ENCODE measurements at places on chromosomes 11 and 22.

- no peak for DNase-seq
Observed at GRCh38 chr22:23394525-23395326, 185.4 kb downstream of the IGLL1 start.

DNA sequence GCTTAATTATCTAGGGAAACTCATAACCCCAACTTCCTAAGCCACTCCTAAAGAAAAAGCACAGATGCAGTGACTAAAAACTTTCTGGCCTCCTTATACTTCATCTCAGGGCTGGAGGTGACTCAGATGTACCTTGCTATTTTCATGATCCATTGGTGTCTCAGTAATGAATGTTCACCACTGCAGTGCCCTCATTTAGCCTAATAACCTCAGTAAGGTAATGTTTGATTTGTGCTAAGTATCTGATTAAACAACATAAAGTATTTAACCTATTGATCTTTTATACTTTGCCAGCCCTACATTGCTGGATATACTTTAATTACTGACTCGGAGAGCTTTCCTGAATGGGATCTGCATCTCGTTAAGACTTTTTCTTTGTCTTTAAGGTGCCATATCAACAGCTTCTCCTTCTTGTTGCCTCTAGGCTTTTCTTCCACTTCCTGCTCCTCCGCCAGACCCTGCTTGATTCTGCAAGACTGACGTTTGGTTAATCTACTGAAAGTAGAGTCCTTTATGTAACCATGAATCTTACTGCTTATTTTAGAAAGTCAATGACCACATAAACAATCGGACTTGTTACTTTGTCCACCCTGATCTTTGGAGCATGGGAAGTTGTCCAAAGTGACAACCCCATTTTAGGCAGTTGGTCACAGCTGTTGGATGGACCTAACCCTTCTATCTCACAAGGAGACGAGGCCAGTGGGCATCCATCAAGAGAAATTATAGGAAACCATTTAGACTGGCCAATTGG, 303.0 kb downstream of the ST3GAL4 start:
- no peak for DNase-seq

DNA sequence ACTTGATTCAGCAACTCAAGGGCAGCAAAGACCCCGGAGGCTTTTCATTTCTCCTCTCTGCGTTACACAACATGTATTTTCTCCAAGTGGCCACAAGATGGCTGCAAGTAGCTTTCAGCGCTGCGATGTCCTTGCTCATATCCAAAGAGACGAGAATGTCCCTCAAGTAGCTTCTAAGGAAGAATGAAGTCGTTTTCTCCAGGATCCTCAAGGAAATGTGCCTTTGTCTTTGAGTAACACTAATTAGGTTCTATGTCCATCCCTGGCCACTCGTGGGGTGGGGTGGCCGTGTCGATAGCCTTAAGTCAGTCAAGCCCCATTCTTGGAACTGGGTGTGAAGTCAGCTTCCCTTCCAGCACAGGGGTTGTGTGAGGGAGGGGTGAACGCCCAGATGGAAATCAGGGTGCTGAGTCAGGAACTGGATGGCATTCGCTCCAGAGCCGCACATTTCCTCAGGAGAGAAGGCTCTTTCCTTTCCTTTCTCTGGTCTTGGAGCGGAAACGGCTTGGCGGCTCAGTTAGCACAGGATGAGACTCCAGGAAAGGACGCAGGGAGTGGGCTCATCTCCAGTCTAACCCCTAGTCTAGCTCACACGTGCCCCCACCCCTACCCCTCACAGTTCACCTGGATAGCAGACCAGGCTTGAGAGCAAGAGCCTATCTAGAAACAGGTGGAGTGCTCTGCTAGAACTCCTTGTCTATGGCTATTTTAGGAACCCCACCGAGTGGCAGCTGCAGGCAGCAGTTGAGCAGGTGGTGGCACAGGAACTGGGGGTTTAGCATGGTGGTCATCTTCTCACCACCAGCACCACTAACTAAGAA, 44.3 kb downstream of the NNMT start:
- no peak for DNase-seq

DNA sequence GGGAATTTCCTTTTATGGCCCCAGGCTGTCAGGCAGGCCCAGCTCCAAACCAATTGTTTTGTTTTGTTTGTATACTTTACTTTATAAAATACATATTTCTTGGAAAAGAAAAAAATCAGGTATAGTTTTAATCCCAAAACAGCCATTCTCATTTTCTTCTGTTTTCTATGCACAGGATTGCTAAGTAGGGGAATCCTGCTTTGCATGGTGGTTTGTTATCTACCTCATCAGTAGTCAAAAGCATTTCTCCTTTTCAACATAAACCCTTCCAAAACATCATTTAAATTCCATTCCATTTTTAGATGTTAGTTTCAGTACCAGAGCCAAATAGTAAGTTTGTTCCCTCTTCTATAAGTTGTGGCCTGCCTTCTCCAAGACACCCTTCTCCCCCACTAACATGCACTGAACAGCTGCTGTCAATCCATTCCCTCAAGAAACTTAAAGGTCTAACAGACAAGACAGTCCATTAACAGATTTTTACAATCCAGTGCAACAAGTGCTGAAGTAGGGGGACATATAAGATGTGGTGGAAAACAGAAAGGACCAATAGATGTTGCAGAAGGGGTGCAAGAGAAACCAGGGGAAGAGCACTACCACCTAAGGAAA, 3.7 kb downstream of the ILK start:
- DNase-seq = no peak

DNA sequence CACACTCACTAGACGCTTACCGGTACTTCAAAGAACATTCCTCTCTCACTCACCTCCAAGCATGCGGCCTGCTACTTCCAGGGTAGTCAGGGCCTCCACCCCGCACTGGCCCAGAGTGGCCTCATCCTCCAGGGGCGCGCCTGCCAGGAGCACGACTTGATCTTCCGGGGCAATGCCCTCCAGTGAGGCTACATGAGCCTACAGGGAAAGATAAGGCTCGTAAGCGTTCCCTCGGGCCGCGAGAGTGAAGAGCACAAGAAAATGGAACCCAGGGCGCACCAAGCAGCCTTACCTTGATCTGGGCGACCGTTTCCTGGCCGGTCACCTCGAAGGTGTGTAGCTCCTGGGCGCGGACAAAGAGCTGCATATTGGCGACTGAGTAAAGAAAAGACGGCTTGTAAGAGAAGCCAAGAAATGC, 478 bp downstream of the FAU start:
- no peak for DNase-seq

DNA sequence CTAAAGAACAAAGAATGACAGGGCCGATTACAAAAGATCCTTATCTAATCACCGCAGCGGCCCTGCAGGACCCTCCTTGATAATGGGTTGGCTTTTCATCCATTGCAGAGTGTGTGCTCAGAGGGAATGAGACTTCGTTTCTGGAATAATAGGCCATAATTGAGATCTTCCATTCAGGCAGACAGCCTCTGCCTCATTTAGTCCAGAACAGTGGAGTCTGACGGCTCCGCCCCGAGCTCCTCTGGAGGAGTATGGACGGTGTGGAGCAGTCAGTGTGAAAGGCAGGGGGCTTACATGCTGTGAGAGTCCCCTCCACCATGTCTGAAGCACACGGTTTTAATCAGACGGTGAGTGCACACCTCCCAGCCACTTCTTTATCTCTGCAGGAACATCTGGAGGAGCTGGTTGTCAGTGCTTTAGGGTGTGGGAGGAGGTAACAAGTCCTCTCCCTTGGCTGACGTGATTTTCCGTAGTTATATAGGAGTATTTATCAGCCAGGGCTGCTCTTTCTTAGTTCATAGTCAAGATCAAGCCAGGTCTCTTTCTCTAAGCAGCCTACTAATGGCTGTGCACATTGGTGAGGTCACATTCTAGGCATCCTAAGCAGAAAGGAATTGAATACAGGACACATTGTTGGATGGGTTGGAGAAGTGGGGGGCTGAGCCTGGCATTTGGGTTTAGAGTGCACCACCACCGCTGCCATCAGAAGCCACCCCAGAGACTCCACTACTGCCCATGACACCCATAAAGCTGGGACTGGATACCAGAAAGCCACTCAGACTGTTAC, 1477.9 kb downstream of the TBC1D22A start:
- no peak for DNase-seq

- no peak for DNase-seq
Observed at GRCh38 chr11:75763846-75764245, 4.7 kb upstream of the DGAT2 start.

GRCh38 chr11:1707751-1708150, 10.8 kb downstream of the KRTAP5-6 start:
- no peak for DNase-seq

GRCh38 chr11:12170984-12171383, 60.6 kb downstream of the MICAL2 start:
- DNase-seq = no peak

DNA sequence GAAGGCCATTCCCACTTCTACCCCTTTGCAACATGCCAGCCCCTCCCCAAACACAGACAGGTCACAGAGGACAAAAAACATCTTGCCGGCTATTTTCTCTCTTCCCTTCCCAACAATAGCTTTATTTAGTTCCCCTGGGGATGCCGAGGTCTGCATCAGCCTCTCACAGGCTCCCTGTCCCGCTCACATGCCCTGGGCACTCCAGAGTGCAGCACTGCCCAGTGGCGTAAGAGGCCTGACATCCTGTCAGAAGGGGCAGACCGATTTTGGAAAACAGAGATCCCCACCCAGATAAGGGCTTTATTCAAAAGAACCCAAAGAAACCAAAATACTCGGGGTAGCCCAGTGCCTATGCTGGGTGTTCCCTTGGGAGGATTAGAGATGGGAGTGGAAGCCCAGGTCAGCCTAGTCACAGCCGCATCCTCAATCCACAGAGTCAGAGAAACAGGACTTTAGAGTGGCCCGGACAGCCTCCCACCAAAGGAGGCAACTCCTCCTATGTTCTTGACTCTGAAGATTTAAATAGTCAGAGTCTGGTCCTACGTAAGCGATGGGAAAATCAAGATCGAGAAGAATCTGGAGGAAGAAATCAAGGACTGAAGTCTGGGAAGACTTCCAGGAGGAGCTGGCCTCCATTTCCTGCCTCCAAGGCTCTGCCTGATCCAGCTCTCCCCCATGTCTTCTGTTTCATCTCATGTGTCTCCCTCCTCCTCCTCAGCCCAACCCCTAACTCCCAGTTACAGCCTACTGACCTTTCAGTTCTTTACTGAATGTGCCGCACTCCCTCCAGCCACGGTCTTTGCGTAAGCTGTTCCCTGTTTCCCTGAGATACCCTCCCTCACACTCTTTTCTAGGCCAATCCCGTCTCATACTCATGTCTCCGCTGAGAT, 129.3 kb downstream of the FBXO7 start:
- DNase-seq = no peak

- DNase-seq = no peak
Observed at GRCh38 chr22:29625090-29625825, 21.8 kb downstream of the NF2 start.

- DNase-seq = no peak
Observed at GRCh38 chr11:94454301-94454700, 39.3 kb downstream of the MRE11 start.

GRCh38 chr22:39997939-39998726, 3.4 kb downstream of the FAM83F start:
- DNase-seq = no peak

GRCh38 chr22:42719656-42720262, 911 bp downstream of the A4GALT start:
- DNase-seq = no peak

GRCh38 chr11:128532016-128532571, 55.3 kb downstream of the ETS1 start:
- DNase-seq = no peak

GRCh38 chr11:17141156-17141555, 63.7 kb upstream of the RPS13 start:
- DNase-seq = no peak
